Hematopoietic multipotent progenitor cell (in vitro differentiated cells): ENCODE measurements at places on chromosomes 11 and 22.

- DNase-seq, result no peak
Observed at GRCh38 chr11:19404787-19405186, 164.0 kb upstream of the E2F8 start.

DNA sequence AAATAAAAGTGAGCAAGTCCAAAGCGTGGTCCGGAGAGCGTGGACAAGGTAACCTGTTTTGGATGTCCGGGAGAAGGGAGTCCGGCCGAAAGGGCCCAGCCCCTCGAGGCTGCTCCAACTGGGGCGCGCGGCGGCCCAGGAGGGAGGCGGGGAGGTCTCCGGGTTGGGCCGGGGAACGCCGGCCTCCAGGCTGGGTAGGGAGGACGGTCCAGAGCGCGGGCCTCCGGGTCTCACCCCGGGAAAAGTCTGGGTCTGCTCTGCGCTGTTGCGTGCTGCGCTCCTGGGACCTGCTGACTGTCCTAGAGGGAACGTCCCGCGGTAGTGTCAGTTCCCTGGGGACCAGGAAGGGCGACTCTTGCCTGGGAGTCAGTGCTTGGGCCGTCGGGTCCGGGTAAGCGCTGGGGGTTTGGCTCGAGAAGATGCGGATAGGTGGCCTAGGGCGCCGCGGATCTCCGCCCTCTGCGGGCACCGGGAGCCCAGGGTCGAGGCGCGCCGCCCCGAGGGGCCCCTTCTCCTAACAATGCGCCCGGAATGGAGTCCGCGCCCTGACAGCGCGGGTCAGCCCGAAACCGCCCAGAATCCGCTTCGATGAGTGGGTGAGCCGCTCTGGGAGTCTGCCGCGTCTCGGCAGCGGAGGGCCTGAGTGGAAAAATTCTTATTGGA lies 988 bp upstream of the FLI1 start:
- no peak for DNase-seq

- DNase-seq, result no peak
Observed at GRCh38 chr11:47225552-47226400, 11.0 kb downstream of the DDB2 start.

GRCh38 chr11:94486068-94486467 lies 7.6 kb downstream of the MRE11 start:
- no peak for DNase-seq

DNA sequence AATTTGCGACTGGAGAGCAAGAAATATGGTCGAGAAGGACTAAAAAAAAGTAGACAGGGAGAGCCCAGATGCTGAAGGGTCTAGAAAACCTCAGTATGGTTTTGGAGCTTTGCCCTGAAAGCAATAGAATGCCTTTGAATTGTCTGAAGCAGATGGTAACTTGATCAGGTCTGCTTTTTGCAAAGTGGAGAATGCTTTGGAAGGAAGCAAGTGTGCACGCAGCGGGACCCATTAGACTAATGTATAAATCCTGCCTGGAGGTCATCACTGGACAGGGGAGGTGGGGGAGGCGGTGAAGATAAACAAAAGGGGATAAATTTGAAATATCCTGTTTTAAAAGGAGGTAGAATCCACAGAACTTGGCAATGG lies 757 bp upstream of the HINFP start:
- DNase-seq, result no peak

DNA sequence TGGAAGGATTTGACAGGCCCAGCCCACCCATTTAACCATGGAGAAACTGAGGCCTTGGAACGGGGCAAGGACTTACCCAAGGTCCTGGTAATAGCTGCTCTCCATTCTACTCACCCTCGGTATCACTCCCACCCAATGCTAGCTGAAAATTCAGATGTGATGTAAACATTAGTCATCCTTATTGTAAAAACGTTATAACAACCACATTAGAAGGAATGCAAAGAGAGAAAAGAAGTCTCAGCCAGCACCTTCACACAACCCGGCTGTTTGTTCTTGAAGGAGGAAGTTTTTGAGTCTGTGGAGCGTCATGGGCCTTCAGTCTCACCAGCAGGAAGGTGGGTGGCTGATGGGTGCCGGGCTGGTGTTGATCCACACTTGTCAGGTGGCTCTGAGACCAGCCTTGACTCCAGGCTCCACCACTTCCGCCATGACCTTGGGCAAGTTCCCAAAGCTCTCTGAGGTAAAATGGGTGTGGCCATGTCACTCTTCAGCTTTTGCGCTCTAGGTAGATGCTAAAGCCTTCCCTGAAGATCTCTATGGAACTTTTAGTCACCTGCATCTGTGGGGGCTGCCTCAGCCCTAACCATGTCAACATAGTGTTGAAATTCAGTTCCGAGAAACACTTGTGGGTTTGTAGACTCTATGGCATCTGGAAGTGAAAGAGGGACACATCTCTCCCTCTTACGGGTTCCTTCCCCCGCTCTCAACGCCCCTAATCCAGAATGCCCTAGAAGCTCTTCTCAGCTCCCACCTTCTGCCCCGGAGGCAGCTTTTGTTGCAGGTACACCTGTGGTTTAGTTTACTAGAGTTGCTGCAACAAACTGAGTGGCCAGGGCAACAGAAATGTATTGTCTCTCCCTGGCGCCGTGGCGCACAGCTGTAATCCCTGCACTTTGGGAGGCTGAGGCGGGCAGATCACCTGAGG lies 14.8 kb downstream of the CD6 start:
- DNase-seq, result peak; percentile 83

GRCh38 chr11:103086461-103086860 lies 5.5 kb downstream of the DCUN1D5 start:
- no peak for DNase-seq

DNA sequence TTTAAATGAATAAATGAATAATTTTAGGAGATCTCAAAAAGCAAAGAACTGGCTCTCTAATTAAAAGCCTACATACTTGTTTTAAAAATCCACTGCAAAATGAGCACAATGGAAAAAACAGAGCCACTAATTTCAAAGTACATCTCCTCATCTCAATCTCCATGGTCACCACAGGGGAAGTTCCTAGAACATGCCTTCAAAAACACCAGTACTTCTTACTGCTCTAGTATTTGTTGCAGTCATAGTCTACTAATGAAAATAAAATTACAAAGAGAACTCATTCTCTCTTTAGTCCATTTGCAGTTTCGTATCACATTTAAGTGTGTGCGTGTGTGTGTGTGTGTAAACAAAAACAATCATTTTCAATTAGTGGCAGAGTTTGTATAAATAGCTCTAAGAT lies 54.0 kb downstream of the PIK3C2A start:
- no peak for DNase-seq

- peak; percentile 69 for DNase-seq
Observed at GRCh38 chr11:33257160-33257896, at the start of gene HIPK3. TSS of gene HIPK3 (plus strand) at chr11:33257381.

DNA sequence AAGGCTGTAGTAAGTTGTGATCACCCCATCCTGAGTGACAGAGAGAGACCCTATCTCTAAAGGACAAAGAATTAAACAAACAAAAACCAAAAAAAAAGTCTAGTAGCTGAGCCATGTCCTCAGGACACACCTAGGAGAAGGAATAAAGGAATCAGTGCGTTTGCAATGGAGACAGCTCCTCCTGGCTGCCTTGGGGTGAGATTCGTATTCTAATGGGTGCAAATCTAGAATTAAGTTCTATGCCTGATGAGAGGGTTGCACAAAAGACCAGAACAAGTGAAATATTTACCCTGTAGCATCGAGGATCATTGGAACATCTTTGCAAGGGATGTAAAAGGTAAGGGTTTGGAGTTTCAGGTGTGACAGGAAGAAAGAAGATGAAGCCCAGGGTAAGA lies 70.3 kb upstream of the BMAL1 start:
- no peak for DNase-seq

DNA sequence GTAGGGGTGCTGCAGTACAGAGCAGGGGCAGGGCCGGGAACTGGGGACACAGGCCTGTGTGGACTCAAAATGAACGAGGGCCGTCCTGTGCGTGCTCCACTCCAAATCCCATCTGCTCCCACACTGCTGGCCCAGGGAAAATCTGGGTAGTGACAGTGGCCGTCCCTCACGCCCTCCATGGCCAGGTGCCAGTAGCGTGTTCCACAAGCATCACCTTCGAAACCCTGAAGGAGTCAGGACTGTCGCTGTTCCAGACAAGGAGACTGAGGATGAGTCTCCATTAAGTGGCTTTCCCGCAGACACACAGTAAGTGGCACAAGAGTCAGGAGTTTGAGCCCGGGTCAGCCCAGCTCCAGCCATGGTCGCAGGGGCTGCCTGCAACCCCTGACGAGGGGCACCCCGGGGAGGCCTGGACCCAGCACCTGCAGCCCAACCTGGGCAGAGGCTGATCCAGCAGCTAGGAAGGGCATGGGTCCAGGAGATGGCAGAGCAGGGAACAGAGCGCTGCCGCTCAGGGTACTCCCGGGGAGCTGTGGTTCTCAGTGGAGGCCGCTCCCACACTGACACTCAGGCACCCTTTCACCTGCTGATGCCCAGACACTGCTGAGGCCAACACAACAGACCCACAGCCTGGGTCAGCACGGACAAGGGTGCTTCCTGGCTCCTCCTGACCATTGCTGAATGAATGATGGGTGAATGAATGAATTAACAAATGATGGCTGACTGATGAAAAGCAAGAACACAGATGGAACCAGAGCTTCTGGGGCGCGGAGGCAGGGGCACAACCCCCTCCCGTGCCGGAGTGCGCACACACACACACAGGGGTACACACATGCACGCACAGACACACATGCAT lies 35.3 kb downstream of the IGF2 start:
- DNase-seq, result no peak

DNA sequence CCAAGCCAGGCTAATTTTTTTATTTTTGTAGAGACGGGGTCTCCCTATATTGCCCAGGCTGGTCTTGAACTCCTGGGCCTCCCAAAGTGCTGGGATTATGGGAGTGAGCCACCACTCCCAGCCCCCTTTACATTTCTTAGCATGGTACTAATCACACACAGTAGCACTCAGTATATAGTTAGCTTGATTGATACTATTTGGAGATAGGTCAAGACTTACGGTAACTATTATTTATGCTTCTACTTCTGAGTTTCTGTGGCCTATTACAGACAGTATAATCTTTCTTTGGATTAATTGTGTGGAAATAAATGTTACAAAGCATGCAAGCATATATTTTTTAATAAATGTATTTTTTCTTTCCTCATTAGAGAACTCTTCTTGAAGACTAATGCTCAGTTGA lies 192.2 kb downstream of the UVRAG start:
- no peak for DNase-seq

DNA sequence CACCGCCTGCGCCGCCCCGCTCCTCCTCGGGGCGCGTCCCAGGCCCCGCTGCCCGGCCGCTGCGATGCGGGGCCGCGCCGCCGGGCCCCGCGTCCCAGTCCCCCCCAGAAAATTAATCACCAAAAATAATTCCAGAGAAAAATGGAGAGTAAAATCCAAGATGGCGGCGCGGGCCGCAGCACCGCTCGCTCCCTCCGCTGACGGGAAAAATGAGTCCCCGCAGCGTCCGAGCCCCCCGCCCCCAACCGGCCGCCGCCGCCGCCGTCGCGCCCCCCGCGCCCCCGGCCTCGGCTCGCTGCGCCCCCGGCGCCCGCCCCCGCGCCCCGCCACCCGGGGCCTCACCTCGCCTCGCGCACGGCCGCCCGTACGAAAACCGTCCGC lies at the start of gene KMT5B:
Gene KMT5B, minus strand, starts transcription at position 162 of the 381 bp plus-strand sequence. CDS start 23,220 bp downstream, outside the sequence.
- DNase-seq, result peak; percentile 66

- DNase-seq, result no peak
Observed at GRCh38 chr11:13343067-13343466, 65.5 kb downstream of the BMAL1 start.

- no peak for DNase-seq
Observed at GRCh38 chr11:134562196-134562595, 150.2 kb upstream of the B3GAT1 start.

GRCh38 chr11:71118671-71119250 lies 133.6 kb downstream of the SHANK2 start:
- DNase-seq, result no peak

DNA sequence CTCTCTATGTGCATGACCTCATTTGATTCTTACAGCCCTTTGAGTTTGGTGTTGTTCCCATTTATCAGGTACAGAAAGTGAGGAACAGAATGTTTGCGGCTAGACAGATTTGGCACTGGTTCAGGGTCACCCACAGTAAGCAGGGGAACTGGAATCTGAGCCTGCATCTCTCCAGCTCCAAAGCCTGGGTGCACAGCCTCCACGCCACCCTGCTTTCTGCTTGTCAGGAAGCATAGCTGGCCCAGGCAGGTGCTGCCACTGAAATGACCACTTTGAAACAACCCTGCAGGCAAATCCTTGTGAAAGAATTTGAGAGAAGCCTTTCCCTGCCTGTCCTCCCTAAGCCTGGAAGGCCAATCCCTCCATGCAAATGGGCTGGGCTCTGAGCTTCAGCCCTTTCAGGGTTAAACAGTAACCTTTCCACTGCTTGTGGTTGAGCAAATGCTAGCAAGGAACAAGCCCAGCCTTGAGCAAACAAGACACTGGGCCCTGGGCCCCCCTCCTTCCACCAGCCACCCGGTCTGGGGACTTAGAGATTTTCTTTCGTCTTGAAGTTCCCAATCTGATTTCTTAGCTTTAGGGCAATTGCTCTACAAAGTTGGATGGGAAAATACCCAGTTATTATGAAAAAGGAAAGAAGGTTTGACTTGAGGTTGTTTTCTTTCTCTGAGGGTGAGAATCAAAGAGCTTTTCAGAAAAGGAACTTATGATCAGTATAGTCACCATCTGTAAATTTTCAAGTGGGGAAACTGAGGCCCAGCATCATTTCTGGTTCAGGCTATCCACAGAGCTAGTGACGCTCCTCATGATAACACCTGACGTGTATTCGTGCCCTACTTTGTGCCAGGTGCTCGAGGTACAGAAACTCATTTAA lies 19.4 kb downstream of the EHF start:
- DNase-seq, result peak; percentile 29

DNA sequence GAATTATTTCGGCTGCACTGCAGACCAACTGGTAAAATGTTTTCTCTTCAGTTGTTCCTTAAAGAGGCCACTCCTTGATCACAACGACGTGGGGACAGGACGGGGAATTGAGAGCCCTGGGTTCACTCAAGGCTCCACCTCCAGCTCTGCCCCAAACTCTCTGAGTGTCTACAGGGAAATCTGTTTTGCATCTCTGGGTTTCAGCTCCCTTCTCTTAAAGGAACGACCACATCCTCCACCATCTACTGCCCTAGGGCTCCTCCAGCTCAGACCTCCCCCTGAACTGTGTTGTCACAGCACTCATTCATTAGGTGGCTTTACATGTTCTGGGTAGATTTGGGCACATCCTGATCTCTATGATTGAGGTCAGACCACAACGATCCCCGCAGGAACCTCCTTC lies 5.1 kb upstream of the PPFIA1 start:
- DNase-seq, result no peak
